ENCODE measurements at places on chromosomes 6 and 20.

DNA sequence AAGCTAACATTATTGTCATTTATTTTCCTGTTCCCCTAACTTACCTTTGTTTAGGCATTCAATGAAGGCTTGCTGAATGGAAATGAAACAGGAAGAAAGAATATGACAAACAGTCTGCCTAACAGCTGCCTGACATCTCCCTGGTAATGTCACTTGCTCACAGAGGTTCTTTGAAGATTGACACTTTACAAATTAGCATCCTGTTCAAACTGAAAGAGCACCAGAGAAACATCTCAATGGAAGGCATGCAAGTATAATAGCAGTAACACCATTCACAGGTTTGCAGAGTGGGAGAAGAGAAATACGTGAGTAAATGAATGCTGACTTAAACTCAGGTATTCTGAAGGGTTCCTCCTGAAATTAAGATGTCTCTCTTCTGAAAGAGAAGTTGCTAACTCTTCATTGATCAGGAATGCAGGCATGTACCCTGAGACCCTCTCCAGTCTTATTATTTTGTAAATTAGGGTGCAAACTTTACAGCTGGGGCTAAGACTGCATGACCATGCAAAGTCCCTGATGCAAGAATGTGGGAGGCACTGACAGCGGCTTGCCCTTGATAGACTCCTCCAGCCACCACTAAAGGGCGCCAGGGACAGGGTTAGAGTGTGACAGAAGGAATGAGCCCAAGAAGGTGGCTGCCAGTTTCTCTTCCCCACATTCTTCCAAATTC lies 1.3 kb upstream of the SMLR1 start:
- DNase-seq: no peak

- peak; percentile 75 for DNase-seq
These were observed at the start of gene PPP1R18 for GRCh38 chr6:30686009-30686907. TSS of gene PPP1R18 (minus strand) at chr6:30686645. CDS start at chr6:30686018, 627 bp downstream.

DNA sequence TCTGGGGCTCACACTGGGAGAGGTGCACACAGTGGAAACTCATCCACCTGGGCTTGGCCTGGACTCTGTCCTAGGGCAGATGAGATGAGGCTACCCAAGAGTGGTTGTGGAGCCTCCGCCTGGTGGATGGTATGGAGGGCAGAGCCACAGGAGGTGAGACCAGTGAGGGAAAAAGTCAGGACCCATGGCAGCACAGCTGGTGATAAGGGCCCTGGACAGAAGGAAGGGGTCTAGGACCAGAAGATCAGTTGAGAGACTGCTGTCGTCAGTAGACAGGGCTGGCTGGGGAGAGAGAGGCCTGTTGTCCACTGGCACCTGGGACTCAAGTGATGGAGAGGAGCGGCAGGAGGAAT lies 29.8 kb downstream of the PLCG1 start:
- DNase-seq: no peak

DNA sequence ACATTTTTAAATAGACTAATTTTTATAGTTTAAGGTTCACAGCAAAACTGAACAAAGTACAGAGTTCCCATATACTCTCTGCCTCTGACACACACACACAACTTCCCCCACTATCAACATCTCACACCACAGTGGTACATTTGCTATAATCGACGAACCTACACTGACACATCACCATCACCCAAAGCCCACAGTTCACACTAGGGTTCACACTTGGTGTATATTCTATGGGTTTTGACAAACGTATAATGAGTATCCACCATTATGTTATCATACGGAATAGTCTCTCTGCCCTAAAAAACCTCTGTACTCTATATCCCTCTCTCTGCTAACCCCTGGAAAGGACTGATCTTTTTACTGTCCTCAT lies 15.6 kb downstream of the TMEM30A start:
- DNase-seq: no peak

- DNase-seq: peak; percentile 11
These were observed 20.4 kb upstream of the BMP2 start for GRCh38 chr20:6746901-6747609.

DNA sequence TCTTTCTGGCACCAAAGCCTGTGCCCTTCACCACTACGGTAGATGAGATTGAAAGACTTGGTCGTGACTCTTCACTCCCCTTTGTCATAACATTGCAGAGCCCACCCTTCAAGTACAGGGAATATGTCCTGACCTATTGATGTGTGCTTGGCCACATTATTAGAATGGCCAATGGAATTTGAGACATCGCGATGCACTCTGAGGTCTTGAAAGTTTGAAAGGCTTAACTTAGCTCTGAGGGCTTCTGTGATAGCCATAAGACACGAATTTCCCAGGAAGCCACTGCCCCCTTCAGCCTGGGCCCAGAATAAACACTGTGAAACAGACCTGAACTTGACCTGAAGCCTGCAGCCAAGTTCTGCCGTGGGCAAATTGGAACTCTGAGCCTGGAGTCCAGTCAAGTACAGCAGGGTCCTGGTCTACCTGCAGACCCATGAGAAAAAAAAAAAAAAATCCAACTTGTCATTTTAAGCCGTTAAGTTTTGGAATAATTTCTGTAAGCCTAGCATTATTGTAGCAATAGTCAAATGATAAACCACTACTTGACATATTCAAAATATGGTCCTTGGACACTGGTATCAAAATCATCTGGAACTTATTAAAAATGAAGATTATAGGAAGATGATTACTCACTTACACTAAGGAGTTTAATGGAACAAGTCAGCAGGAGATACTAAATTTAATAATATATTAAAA lies 36.9 kb upstream of the TRAF3IP2 start:
- DNase-seq: peak; percentile 72

DNA sequence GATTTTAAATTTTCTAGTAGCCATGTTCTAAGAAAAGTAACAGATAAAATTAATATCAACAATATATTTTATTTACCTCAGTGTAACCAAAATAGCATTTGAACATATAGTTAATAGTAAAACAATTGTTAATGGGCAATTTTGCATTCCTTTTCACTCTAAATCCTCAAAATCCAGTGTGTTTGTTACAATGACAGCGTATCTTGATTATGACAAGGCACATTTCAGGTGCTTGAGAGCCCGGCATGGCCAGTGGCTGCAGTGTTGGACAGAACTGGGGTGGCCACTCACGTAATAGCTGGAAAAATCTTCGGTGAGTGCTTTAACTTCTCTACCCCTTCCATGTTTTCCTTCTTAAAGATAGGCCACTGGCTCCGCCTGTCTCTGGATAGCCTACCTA lies 248.0 kb upstream of the RREB1 start:
- DNase-seq: no peak

DNA sequence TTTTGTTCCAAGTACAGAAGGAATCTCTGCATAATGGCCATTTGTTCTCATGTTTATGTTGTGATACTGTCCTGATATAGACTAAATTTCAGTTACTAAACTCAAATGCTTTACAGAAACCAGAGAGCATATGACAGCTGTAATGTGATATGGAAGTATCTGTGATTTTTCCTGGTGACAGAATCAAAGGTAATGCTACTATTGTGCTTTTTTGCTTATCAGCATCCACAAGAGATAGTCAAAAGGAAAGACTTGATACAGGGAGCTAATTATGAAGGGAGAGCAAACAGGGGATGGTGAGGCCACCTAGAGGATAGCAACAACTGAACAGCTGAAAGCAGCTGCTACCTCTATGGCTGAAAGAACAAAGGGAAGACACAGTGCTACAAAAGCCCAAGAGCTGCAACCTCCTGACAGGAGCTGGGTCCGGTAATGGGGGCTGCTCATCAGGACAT lies 181.4 kb downstream of the PHF3 start:
- no peak for DNase-seq

GRCh38 chr6:31706599-31706998 lies at the start of gene LY6G6F:
TSS of gene LY6G6F (plus strand) at chr6:31706866. CDS start at chr6:31706907, 41 bp downstream.
- no peak for DNase-seq

- peak; percentile 63 for DNase-seq
These were observed 26.1 kb downstream of the BFSP1 start for GRCh38 chr20:17504898-17505635.

Measured in fibroblast of skin of right biceps (primary cell).